Stimulated activated naive CD8-positive, alpha-beta T cell treated with anti-CD3 and anti-CD28 coated beads, Interleukin-15, Interleukin-2, amounts not matched to agents 100 U/mL and 50 U/mL, for 24 hours (primary cell): ENCODE measurements at places on chromosomes 1 and 21.

GRCh38 chr1:152164517-152165136 is 5.6 kb upstream of the RPTN start:
- DNase-seq: no peak

GRCh38 chr1:21048462-21048861 is 128.2 kb downstream of the EIF4G3 start:
- no peak for DNase-seq

GRCh38 chr1:37931361-37932158 is 15.3 kb downstream of the INPP5B start:
- DNase-seq: peak; percentile 97

GRCh38 chr1:245810181-245810769 is 655.5 kb downstream of the KIF26B start:
- DNase-seq: no peak

DNA sequence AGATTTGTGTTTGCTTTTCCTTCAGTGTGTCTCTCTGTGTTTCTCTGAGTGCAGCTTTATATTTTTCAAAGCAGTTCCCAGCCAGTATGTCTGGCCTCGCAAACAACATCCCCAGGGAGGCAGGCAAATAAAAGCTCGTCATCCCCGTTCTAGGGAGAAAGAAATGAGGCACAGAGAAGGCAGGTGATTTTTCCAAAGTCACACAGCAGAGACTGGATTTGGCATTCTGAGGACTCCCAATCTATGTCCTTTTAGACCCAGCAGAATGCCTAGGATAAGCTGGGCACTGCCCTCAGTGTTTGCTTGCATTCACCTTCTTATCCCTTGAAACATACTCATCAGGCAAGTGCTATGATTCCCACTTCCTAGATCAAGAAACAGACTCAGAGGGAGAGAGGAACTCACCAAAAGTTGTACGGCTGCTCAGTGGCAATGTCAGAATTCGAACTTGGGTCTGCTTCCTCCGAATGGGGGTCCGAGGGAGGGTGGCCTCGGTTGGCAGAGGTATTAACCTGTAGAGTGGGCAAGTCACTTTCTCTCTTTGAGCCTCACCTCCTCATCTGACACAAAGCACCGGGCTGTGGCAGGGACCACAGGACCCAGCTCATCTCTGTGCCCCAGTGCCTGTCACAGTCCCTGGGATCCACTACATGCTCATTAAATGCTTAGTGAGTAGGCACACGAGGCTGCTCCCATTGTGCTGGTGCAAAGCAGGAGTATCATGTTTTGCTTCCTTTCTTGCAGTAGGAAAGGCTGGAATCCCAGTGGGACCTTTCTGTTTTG is 4.2 kb downstream of the RAP1GAP start:
- DNase-seq: peak; percentile 0

- no peak for DNase-seq
These were observed 23.3 kb downstream of the MR1 start for GRCh38 chr1:181057079-181057478.

DNA sequence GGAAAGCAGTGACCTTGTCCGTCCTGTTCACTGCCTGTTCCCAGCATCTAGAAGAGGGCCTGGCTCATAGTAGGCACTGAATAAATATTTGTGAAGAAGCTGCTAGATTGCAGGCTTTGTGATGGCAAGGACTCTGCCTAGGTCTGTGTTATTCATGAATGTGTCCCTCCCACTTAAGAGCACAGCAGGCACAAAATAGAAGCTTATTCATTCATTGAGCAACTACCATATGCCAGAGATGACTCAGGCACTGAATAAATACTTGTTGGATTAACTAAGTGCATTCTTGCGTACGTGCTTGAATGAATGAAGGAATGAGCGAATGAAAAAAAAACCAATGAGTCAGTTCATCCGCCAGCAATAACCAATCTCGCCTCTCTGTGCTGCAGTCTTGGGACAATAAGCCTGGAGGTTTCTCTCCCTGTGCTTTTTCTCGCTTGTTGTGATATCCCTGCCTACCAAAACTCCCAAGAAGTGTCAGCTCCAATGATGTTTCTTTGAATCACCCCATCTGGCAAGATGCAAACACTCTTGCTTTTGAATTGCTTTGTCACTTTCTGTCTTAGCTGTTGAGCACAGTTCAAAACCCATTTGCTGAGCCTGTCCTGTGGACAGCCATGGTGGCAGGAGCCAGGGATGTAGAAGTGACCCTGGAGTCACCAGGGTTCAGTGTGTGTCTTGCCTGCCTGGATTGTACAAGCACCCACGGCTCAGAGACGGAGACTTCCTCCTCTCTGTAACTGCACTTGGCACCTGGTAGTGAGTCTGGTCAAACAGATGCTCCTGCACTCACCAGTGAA is 143.9 kb downstream of the KAZN start:
- no peak for DNase-seq

GRCh38 chr1:246587032-246587431 is 20.8 kb downstream of the CNST start:
- no peak for DNase-seq

DNA sequence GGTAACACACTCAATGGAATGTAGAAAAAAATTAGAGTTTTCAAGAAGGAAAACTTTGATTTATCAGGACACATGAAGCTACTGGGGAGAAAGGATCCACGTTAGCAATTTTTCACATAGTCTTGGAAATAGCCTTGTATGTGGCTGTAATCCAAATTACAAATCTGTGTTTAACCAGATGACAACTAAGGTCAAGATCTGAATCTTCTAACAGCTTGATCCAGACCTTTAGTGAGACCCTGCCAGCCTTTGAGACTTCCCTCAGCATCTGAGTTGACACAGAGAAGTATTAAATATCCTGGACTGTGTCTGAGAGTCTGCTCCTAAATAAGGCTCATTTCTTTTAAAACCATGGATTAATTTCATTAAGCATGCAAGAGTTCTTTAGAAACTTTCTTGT is 135.9 kb upstream of the KCNK2 start:
- DNase-seq: no peak

- DNase-seq: no peak
These were observed 34.2 kb upstream of the GPR137B start for GRCh38 chr1:236108027-236108648.

DNA sequence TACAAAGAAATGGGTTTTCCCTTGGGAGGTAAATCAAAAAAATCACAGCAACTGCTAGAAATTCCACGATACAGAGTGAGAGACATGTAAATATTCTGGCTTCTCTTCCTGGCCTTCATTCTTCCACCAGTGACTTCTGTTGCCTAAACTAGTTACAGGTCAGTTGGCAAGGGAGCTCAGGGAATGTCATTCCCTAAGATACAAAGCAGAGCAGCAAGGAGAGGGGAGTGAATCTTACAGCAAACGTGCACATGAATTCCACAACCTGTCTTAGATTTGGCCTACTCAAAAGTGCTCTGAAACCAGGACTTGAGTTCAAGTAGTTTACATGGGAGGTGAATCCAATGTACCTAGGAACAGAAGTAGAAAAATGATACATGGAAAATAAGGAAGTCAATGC is 445.3 kb upstream of the LRRC7 start:
- DNase-seq: no peak
